ENCODE measurements at places on chromosomes 6 and 20.

DNA sequence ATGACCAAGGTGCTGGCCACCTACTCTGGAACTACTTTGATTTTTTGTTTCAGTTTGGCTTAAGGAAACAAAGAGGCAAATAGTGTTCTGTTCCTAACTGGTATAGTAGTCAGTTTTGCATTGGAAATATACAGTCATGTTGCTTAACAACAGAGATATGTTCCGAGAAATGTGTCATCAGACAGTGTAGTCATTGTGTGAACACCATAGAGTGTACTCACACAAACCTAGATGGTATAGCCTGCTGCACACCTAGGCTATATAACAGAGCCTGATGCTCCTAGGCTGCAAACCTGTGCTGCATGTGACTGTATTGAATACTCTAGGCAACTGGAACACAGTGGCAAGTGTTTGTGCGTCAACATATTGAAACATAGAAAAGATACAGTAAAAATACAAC is 80.4 kb downstream of the ARID1B start:
- DNase-seq = no peak

GRCh38 chr6:121764493-121764892 is 329.0 kb downstream of the GJA1 start:
- DNase-seq = no peak

GRCh38 chr6:143634486-143634885 is 43.3 kb upstream of the PHACTR2 start:
- DNase-seq = no peak

DNA sequence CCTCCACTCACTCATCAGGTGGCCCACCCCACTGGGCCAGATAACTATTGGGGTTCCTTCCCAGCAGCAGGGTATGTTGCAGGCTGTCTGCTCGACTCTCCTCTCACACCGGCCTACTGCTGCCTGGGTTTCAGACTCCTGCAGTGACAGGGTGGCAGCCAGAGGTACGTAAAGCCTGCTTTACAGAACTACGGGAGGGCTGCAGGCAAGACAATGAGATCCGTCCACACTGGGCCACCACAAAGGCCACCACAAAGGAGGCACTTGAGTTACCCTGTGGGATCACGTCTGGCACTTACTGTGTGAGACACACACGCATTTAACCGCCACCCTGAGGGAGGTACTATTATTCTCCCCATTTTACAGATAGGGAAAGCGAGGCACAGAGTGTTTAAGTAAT is 78.5 kb downstream of the NFATC2 start:
- no peak for DNase-seq

- no peak for DNase-seq
These were observed 132.8 kb upstream of the ZNF184 start for GRCh38 chr6:27605401-27606342.

- DNase-seq = no peak
These were observed 58.1 kb downstream of the RAB44 start for GRCh38 chr6:36755435-36756348.

- no peak for DNase-seq
These were observed 39.2 kb downstream of the ANKS1A start for GRCh38 chr6:34928220-34928619.

DNA sequence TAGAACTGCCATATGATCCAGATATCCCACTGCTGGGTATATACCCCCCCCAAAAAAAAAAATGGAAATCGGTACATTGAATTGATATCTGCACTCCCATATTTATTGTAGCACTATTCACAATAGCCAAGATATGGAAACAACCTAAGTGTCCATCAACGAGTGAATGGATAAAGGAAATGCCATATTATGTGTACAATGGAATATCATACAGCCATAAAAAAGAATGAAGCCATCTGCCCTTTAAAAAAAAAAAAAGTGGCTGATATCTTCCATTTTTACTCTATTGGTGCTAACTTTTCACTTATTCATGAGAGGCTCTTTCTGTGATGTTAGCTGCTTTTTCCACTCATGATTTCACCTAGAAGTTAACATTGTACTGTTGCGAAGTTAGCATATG is 156.5 kb downstream of the REV3L start:
- DNase-seq = no peak

- DNase-seq = no peak
These were observed 54.4 kb upstream of the CEP85L start for GRCh38 chr6:118705544-118706491.
